ENCODE measurements at places on chromosomes 1 and 21. TPM values are rescaled to one million over a fixed set of nuclear protein-coding genes. Genes with fewer than 3 reads are reported as not detected.

Gene LMOD1
- 23.3 TPM for total RNA-seq

Gene KISS1
- not detected for total RNA-seq

Gene PLEKHA6
- 17.5 TPM for total RNA-seq

Gene AADACL4
- total RNA-seq = not detected

Gene NPPA
- 0.77 TPM for total RNA-seq

Gene GFI1
- 1.1 TPM for total RNA-seq

Gene SIKE1
- total RNA-seq = 103 TPM

Gene TCEA3
- total RNA-seq = 50.6 TPM

Gene SPATA6
- total RNA-seq = 32.6 TPM
